PC-9 (cell line): ENCODE measurements at places on chromosomes 11 and 22.

GRCh38 chr22:19937616-19938473 lies 3.7 kb upstream of the COMT start:
- DNase-seq = no peak

DNA sequence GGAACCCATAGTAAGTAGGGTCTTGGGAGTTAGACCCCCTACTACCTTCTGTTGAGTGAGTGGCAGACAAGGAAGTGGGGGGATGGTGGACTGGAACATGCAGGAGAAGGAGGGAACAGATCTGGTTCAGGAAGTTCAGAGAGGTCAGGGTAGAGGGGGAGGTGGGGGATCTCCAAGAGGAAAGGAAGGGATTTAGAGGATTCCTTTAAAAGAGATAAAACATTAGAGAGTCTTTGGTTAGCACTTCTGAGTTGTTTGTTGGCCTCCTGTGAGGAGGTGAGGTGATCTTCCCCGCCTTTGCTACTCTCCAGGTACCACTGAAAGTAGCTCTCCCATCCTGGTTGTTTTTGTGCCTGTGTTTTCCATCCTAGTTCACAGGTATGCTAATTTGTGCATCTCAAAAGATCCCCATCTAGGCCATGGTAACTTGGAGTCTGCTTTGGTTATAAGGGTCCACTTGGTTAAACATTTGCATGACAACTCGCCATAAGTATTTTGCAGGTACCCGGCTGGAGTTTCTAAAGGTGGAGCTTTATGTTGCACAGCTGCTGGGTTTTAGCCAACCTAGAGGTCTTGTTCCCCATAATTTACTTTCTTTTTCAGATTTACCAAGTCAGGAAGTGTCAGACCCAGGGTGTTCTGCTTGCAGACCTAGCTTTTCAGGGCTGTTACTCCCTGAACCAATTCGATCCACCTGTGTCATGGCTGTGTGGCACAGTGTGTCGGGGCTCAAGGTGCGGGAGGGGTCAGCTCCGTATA lies 79.3 kb upstream of the SORL1 start:
- DNase-seq = no peak

- no peak for DNase-seq
Measured at GRCh38 chr11:4076774-4077173, 17.8 kb upstream of the RRM1 start.

DNA sequence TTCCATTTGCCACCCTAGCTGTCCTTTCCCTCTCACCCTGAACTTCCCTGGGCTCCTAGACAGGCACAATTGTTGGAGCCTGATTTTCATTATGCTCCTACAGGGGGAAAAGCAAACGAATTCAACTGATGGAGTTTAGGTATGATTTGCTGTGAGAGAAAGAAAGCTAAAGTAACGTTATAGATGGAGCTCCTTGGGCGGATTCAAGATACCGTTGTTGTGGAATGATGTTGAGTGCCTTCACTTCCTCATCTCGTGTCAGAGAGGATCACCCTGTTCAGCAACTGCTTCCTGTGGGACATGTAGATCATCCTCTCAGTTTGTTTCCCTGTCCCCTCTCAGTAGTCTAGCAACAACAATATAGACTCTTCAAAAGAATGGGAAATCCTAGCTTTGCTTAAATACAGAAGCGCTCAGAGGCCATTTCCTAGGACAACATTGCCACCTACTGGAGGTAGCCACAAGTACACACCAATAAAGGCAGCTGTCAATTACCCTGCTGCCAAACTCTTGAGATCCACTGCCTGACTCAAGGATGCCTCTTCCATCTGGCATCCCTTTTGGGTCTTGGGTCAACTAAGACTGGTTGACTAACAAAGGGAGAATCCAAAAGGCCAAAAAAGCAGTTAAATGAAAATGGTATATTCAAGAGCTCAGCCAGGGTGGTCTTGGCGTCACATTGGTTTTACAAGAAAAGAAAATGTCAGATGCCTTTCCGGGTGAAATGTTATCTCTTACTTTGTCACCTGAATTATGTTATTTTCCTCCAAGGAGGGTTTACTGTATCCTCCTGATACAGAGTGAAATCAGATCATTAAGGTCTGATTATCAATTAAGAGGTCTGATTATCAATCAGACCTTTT lies 13.5 kb upstream of the DTX4 start:
- peak; percentile 53 for DNase-seq

- peak; percentile 93 for DNase-seq
Measured at GRCh38 chr11:2092956-2093412, 46.2 kb downstream of the IGF2 start.

DNA sequence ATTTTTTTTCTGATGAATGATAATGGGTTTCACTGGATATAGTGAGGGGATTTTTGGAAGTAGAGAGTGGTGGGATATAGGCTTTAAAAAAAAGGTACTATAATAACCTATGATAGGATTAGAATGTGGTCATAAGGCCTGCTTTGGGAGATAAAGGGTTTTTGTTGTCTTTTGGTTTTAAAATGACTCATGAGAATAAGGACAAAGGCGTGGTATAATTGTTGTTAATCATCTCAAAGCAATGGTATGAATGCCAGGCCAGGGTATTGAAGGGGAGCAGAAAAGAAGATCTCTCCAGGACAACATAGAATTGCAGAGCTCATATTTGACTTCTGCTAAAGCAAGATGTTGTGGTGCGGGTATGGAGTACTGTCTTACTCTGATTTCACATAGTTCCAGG lies 579.4 kb downstream of the JRKL start:
- DNase-seq = no peak

DNA sequence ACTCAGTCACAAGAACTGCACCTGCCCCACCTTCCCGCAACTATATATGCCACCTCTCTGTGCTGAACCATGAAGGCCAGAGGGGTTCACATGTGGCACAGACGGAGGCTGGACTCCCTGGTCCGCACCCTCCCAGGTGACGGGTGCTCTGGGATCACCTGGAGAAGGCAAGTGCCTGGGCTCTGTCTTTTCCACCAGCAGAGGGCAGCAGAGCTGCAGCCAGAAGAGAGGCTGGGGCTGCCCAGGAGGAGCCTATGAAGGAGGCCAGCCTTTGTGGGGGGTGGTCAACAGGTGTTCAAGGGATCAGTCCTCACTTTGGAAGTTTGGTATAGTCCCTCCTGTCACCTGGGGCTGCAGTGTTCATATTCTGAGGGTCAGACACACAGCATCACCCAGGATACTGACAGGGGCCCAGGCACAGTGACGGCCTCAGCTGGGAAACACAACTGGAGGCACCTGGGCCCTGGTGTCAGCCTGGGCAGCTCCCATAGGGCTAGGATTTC lies 39.2 kb upstream of the IGLL5 start:
- peak; percentile 33 for DNase-seq

DNA sequence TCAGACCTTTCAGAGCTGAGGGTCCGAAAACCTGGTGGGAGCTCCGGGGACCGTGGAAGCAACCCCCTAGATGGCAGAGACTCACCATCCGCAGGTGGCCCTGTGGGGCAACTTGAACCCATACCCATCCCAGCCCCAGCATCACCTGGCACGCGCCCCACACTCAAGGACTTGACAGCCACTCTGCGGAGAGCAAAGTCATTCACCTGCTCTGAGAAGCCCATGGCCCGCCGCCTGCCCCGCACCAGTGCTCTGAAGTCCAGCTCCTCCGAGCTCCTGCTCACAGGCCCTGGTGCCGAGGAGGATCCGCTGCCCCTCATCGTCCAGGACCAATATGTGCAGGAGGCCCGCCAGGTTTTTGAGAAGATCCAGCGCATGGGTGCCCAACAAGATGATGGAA lies 2.0 kb downstream of the ARHGEF17 start:
- DNase-seq = no peak

DNA sequence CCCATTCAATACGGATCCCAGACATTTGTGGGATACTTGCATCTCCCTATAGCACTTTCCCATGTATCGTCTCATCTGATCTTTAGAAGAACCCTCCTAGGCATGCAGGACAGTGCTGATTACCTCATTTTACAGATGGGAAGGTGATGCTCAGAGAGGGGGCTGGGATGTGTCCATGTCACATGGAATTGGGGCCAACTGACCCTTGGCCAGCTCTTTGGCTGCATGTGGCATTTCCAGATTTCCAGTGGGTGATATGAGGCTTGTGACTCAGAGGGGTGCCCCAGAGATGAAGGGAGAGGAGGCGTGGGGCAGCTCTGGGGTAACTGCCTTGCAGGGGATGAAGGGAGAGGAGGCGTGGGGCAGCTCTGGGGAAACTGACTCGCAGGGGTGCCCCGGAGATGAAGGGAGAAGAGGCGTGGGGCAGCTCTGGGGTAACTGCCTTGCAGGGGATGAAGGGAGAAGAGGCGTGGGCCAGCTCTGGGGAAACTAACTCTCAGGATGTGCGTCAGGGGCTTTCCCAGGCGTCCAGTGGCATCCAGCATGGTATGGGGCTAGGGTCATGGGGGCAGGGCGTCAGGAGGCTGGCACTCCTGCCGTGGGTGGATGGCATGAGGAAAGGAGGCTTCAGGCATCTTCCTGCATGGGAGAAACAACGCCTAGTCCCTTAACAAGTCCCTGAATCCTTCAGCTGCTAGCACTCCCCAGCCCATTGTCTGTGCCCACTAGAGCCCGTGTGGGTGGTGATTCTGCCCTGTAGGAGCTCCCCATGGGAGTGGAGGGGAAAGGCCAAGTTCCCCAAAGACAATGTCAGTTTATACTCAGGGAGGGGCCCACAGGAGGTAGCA lies 11.9 kb upstream of the CERK start:
- DNase-seq = no peak
